Daoy (cell line): ENCODE measurements at places on chromosomes 11 and 22.

DNA sequence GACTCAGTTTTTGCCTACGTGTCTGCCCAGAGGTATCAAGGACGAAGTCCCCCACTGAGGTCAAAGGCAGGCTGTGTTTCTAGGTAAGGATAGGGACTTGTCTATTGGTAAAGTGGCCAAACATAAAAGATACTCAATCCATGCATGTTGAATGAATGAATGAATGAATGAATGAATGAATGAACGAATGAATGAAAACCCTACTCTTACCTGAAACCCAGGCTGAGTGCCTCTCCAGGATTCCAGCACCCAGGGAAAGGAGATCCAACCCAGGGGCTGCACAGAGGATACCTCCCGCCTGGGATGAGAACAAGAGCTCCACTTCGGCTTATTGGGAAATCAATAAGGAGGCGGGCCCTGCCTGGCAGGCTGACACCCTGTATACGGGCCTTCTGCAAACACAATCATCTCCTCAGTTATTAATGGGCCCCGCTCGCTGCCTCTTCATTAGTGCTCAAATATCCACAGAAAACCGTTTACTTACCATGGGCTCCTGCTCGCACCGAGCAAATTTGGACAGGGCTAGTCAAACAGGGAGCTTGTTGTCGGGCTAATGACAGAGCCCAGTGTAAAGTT is 177.4 kb downstream of the BUD13 start:
- DNase-seq: no peak

DNA sequence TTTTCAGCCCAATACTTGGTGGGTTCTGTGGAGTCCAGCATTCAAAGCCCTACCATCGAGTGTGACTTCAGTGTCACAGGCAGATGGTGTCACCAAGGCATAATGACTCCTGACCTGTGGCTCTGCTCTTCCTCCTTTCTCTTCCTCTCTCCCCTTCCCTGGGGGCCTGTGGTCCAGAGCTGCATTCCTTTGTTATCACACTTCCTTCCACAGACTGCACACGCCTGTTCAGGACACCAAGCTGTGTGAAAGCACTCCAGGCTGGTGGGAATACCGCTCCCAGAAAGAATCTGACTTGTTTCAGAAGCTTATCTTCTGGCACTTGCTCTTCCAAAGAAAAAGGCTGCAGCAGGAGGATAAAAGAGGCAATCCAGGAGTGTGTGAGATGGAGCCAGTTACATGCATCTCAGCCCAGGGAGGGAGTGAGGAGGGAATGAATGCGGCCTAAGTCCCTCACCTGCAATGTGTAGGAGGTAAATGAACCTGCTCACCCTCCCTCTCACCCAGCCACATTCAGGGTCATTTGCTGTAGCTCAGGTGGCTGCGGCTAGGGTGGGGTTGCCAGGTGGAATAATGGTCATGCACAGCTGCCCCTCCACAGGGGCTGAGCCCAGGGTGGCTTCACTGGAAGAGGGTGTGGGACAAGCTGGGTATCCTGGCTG is 79.3 kb downstream of the ADAMTS15 start:
- peak; percentile 81 for DNase-seq

- no peak for DNase-seq
Measured at GRCh38 chr11:6646071-6646470, 9.5 kb downstream of the DCHS1 start.

- DNase-seq: no peak
Measured at GRCh38 chr11:57219021-57219627, 17.9 kb downstream of the APLNR start.

DNA sequence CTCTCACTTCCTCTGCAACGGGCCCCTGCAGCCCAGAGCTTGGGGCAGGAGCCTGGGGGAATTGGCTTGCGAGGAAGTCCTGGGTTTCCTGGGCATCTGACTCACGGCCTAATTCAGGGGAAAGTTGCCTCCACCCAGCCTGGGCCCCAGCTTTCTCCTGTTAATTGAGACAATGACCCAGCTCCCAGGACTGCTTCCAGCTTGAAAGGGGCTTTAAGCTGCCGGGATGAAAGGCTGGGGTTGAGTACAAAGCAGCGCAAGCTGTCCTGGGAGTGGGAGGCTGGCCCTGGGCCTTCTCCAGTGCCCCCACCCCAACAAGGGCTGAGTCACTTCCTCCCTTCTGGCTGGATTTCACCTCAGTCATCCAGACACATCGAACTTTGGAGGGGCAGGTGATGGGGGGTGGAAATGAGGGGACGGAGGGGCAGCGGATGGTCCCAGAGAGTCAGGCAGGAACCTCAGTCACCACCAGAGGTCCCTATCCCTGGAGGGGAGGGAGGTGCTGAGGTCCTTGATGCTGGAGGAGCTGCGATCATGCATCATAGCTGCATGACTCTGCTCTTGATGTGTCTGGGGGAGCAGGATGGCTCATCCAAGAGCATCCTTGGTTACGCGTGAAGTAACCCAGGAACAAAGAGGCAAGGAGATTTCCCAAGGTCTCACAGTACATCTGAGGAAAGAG is 30.1 kb upstream of the OAF start:
- peak; percentile 63 for DNase-seq

DNA sequence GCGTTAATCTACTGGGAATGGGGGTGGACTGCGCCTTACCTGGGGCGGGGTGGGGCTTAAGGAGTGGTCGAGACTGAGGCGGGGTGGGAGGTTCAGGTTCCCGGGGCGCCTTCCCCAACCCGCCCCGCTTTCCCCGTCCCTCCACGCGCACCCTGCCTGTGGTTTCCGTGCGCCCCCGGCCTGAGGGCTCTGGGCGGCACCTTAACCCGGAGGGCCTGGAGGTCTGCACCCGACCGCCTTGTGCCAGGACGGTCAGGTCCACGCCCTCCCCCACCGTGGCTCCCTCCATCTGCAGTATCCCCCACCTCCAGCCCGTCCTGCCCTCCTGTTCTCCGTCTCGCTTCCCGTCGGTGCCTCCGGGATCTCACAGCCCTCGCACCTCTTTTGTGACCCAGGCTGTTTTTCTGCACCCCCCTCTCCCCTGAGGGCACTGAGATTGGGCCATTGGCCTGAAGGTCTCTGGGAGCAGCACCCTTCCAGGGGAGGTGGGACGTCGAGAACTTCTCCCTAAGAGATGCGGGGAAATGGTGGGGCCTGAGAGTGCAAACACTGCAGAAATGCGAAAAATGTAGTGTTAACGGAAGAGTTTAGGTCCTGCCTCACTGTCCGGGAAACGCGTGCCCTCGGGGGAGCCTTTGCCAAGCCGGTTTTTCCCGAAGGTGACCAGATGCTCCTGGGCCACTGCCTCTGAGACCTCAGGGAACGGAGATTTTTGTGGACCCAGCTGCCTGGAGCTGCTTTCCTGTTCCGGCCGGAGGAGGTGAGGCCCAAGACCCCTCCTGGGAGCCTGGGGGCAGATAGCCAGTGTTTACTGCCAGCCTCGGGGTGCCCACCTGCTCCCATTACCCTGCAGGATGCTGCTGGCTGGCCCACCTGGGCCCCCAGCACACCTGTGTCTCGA is 1.2 kb upstream of the ASCL2 start:
- no peak for DNase-seq

GRCh38 chr22:46259374-46259773 is 3.8 kb downstream of the PKDREJ start:
- DNase-seq: no peak

- no peak for DNase-seq
Measured at GRCh38 chr11:116716621-116717020, 56.2 kb downstream of the BUD13 start.

GRCh38 chr11:47495011-47495855 is 46.3 kb upstream of the RAPSN start:
- DNase-seq: no peak

DNA sequence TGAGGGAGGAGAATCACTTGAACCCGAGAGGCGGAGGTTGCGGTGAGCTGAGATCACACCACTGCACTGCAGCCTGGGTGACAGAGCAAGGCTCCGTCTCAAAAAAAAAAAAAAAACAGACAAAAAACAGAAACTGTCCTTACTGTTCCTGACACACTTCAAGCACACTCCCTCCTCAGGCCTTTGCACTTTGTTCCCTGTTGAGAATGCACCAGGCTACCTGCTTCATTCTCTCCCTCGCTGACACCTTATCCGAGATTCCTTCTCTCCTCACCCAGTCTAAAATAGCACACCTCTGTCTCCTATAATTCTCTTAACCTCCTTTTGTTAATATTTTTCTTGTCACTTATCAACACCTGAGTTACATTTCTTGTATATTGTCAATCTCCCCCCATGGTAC is 32.3 kb upstream of the TECTA start:
- DNase-seq: no peak

DNA sequence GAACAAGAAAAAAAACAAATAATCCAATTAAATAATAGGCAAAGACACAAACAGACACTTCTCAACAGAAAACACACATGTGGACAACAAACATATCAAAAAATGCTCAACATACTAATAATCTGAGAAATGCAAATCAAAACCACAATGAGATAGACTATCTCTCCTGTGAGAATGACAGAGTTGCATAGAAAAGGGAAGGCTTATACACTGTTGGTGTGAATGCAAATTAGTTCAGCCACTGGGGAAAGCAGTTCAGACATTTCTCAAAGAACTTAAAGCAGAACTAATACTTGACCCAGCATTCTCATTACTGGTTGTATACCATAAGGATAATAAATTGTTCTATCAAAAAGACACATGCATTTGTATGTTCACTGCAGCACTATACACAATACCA is 637.8 kb upstream of the LUZP2 start:
- DNase-seq: no peak

- no peak for DNase-seq
Measured at GRCh38 chr22:38109371-38110001, 998 bp downstream of the BAIAP2L2 start.

GRCh38 chr11:113568566-113568965 is 93.4 kb upstream of the DRD2 start:
- DNase-seq: no peak

DNA sequence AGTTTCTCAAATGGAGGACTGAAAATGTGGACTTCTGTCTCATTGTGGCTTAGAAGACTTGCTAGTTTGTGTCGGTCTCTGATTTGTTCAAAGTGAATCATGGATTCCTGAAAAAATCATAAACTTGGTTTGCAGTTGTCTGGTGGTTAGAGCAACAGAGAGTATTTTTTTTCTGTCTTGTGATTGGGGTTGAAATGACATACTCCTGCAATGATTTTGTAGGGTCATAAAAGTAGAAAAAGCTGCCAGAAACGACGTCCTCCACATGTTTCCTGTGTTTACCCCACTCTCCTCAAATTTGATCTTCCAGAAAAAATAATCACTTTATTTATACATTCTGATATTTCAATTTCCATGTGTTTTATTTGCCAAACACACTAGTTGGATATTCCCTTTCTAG is 219.2 kb upstream of the PGR start:
- no peak for DNase-seq

GRCh38 chr11:19935507-19935906 is 222.9 kb downstream of the NAV2 start:
- peak; percentile 38 for DNase-seq

DNA sequence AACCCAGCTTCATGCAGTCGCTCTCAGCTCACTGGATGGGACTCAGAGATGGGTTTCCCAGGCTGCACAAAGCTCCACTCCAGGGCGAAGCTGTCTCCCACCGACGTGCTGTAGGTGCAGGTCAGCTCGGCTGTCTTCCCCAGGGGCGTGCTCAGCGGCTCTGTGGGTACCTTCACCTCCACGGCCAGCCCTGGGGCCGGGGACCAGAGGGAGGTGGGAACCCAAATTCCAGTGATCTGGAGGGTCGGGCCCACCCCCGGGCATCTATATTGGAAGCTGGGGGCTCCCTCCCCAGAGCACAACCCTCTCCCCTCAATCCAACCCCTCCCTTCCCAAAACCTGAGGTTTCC is 689 bp downstream of the VSIG2 start:
- DNase-seq: no peak

GRCh38 chr11:118881228-118881627 is 2.5 kb upstream of the CXCR5 start:
- no peak for DNase-seq

DNA sequence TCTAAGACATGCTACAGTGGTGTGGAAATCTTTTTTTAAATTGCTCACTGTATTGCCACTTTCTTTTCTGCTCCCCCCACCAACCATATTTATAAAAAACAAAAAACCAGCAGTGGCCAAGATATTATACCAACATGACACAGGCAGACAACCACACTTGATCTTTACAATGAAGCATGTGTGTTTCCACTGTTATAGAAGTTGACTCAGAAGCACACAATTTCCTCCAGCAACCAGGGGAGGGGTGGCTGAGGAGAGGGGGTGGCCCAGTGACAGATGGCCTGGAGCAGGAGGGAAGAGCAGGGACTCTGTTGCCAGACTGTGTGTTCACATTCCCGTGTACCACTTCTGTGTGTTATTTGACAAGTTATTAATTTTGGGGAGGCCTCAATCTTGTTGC is 14.8 kb downstream of the CD59 start:
- peak; percentile 80 for DNase-seq

GRCh38 chr11:70265341-70265740 is 5.1 kb upstream of the PPFIA1 start:
- DNase-seq: no peak

DNA sequence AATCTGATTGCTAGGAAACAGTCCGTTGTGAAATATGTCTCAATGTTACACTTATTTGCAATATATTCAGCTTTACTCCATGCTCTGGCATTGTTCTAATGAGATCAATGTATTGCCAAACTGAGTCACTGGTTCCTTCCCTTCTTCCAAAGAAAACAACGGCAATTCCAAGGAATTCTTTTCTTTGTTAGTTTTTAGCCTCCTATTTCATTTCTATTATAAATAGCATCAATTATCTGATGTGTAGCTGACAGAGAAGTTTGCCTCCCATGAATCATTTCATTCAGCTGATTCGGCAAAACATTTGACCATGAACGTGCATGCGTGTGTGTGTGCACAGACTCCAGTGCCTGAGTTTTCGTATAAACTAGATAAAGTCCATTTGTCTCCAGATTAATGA is 346.8 kb downstream of the ETS1 start:
- DNase-seq: no peak

- no peak for DNase-seq
Measured at GRCh38 chr11:79241205-79241851, 199.5 kb downstream of the TENM4 start.

- no peak for DNase-seq
Measured at GRCh38 chr22:29670626-29671025, 49.2 kb upstream of the CABP7 start.

GRCh38 chr11:36091256-36091811 is 147.5 kb downstream of the LDLRAD3 start:
- DNase-seq: peak; percentile 77

GRCh38 chr11:19232910-19233503 is 7.7 kb downstream of the E2F8 start:
- DNase-seq: peak; percentile 74
